ENCODE measurements at places on chromosomes 3 and 15. TPM values are rescaled to one million over a fixed set of nuclear protein-coding genes. Genes with fewer than 3 reads are reported as not detected.
A peak's percentile ranks its signal among the peaks of the same experiment; 100 is the strongest.

The GOLGA8G gene
- total RNA-seq = not detected

DNA sequence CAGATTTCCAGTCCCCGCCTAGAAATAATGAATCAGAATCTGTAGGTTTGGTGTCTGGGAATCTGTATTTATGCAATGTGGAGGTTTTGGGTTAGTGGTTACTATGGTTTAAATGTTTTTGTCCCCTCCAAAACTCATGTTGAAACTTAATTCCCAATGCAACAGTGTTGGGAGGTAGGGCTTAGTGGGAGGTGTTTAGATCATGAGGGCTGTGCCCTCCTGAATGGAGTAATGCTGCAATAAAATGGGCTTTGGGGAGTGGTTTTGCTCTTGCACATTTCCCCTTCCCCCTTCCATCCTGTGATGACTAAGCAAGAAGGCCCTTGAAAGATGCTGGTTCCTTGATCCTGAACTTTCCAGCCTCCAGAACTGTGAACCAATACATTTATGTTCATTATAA, 9.2 kb upstream of the RFC4 start:
- peak; percentile 60 for DNase-seq

The GSK3B gene
- total RNA-seq = 43.1 TPM

The LMOD3 gene
- not detected for total RNA-seq

DNA sequence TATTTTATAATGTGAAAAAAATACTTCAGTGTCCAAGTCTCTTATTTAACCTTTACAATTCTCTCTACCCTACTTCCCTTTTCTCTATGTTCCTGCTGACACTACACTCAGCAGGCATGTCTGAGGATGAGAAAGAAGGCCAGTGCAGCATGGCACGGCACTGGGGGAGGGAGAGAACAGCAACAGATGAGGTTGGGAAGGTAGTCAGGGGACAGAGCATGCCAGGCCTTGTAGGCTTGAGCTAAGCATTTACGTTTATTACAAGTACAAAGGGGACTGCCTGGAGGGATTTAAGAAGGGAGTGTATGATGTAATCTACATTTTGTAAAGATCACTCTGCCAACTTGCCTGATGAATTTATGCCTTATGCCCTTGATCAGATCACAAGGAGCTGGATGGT, 117.3 kb upstream of the WNT5A start:
- no peak for DNase-seq

DNA sequence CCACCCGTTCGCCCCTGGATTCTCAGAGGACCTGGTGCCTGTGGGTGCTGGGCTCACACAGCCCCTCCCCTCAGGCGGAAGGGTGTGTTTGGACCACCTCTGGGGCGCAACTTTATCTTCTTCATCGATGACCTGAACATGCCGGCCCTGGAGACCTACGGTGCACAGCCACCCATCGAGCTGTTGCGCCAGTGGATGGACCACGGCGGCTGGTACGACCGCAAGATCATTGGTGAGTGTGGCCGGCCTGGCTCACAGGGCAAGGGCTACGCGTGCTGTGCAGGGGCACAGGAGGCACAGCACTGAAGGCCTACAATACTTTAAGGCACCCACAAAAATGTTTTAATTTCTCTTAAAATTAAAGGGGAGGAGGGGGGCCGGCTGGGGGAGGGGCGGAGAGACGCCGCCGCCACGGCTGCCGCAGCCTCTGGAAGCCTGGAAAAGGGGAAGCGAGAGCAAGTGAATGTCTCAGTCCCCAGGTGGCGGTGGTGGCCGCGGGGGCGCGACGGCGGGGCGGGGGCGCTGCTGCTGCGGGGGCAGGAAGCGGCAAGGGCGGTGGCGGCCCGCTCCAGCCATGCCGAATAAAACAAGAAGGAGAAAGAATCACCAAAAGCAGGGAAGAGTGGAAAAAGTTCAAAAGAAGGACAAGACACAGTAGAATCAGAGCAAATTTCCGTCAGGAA, 56.8 kb downstream of the DNAH1 start:
- DNase-seq = no peak

The ROPN1 gene
- not detected for total RNA-seq

The UBAP1L gene
- total RNA-seq = 0.43 TPM

DNA sequence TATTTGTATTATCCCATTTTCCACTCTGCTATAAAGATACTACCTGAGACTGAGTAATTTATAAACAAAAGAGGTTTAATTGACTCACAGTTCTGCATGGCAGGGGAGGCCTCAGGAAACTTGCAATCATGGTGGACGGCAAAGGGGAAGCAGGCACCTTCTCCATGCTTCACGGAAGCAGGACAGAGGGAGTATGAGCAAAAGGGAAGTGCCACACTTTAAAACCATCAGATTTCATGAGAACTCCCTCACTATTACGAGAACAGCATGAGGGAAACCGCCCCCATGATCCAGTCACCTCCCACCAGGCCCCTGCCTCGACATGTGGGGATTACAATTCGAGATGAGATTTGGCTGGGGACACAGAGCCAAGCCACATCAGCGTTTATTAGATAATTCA, 172.8 kb downstream of the NR2F2 start:
- DNase-seq = no peak

- DNase-seq = no peak
Measured at GRCh38 chr15:39700375-39700700, 82.3 kb downstream of the FSIP1 start.

All from GM23248 (cell line).